Activated naive CD4-positive, alpha-beta T cell treated with anti-CD3 and anti-CD28 coated beads, Interleukin-2, amount 10 ng/mL, durations not matched to agents 7 days and 5 days (primary cell): ENCODE measurements at places on chromosomes 3 and 15.
A peak's percentile ranks its signal among the peaks of the same experiment; 100 is the strongest.

DNA sequence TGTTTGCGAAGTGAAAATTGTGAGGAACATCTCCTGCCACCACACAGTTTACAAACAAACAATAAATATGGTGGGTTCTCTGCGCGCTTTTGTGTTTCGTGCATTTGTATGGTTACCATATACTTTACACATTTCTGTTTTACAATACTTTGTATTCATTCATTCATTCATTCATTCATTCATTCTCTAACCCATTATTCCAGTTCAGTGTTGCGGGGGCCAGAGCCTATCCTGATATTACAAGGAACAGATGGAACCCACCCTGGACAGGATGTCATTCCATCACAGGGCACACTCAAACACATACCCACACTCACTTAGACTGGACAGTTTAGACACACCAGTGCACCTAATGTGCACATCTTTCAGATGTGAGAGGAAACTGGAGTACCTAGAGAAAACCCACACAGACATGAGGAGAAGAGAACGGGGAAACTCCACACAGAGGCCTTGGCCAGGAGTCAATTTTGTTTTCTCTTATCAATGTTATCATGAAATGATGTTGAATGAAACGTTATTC, 160.5 kb downstream of the FNDC3B start:
- no peak for DNase-seq

- DNase-seq: no peak
Measured at GRCh38 chr15:45885801-45886200, 251.0 kb downstream of the SQOR start.

DNA sequence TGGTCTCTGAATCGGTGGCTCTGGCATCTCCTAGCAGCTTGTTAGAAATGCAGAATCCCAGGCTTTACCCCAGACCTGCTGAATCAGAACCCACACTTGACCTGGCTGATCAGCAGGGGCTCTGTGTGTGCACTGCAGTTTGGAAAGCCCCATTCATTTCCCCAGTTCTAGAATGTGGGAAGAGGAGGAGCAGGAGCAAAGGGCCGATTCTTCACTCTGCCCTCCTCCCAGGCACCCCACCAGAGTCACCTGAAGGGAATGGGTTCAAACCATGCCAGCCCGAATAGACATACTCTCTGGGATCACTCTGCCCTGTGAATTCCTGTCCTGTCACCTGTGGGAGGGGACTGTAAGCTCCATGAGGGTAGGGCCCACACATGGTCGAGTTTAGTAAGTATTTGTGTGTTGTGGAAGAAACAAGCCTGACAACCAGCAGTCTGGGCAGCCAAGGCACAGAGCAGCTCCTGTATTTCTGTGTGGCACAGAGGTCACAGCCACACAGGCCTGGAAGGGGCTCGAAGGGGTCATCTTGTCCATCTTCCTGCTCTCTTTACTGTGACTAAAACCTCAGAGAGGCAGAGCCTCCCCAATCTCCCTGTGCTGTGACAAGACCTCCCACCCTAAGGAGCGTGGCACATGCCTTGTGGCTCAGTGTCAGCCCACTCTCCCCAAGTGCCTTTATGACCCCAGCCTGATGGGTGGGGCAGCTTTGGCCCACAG, 29.0 kb upstream of the HHATL start:
- DNase-seq: no peak

GRCh38 chr15:26758079-26758478, 14.8 kb downstream of the GABRB3 start:
- DNase-seq: no peak

- DNase-seq: no peak
Measured at GRCh38 chr3:19070325-19070724, 78.0 kb upstream of the KCNH8 start.

DNA sequence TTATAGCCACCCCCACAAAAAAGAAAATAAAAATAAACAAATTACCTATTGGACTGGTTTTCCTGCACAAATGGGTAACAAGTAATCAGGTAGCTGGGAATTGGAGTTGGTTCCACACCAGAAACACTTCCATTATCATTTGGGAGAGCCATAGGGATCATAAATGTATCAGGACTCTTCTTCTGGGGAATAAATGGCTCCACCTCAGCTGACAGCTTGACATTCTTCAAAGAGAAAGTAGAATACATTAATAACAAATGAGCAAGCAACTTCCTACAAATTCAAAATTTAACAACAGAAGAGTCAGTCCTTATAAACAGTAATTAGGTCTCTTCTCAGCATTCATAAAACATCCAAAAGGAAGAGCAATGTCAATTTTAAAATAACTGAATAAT, 8.7 kb downstream of the SECISBP2L start:
- no peak for DNase-seq

DNA sequence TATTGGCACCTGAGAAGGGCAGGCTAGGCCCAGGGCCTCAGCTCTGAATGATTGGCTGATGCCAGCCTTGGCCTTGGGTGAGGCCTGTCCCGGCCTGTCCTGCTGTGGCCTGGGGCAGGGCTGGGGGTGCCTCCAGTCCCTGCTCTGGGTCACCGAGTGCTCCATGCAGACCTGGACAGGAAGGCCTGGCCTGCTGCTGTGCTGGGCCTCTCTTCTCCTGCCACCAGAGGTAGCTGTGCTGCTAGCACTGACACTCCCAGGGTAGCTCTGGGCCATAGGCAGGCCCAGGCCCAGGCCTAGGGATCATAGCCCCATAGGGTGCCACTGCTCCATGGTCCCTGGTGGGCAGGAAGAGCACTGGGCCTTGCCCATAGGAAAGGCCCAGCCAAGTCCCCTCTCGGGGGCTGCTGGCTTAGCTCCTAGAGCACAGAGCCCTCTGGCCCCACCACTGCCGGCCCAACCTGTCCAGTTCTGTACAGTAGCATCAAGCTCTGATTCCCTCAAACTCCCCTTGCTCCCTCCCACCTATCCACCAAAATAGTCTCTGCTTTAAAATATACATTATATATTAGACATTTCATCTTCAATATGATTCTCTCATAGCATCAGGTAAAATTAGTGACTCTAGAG, 18.2 kb downstream of the ABTB1 start:
- no peak for DNase-seq

GRCh38 chr3:189294649-189295048, 122.9 kb downstream of the TPRG1 start:
- no peak for DNase-seq

DNA sequence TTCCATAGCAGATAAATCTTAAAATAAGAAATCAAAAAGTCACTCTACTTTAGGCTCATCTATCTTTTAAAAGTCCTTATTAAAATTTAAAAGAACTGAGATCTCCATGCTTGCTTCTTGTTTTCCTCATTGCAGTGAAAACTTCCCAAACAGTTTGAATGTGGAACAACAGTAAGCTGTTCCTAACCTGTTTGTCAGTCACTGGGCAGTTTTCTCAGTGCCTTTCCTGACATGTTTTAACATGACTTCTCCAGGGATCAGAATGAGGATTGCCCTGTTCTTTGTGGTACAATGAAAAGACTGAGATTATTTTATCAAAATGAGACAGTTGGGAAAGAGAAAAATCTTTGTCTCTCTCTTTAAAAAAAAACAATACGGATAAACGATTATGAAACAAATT, 774 bp downstream of the GPR87 start:
- DNase-seq: no peak

- no peak for DNase-seq
Measured at GRCh38 chr3:186609247-186609868, 3.5 kb upstream of the AHSG start.

GRCh38 chr3:39501968-39502837, 34.7 kb downstream of the MOBP start:
- DNase-seq: no peak

- no peak for DNase-seq
Measured at GRCh38 chr15:62147551-62147950, 17.5 kb downstream of the C2CD4B start.

DNA sequence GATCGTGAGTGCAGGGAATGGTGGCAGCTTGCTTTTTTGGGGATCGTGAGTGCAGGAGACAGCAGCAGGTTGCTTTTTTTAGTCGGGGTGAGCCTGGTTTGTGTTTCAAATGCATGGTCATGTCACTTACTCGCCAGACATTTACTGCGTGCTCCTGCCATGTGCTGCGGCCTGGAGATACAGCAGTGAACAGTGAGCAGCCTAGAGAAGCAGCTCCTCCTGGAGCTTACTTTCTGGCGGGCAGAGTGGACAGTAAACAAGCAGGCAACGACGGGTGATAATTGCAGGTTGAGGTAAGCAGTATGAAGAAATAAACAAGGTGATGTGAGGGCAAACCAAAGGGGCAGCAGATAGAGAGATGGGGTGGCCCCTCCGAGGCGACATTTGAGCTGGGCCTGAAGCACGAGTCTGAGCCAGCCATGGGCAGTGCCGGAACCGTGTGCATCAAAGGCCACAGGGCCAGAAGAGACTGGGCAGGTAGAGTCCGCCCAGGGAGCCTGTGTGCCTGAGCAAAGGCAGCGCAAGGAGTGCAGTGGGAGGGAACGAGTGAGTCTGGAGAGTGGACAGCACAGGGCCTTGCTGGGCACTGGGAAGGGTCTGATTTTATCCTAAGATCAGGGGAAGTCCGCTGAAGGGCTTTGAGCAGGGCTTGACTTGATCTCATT, 57.3 kb upstream of the RASA2 start:
- DNase-seq: no peak

DNA sequence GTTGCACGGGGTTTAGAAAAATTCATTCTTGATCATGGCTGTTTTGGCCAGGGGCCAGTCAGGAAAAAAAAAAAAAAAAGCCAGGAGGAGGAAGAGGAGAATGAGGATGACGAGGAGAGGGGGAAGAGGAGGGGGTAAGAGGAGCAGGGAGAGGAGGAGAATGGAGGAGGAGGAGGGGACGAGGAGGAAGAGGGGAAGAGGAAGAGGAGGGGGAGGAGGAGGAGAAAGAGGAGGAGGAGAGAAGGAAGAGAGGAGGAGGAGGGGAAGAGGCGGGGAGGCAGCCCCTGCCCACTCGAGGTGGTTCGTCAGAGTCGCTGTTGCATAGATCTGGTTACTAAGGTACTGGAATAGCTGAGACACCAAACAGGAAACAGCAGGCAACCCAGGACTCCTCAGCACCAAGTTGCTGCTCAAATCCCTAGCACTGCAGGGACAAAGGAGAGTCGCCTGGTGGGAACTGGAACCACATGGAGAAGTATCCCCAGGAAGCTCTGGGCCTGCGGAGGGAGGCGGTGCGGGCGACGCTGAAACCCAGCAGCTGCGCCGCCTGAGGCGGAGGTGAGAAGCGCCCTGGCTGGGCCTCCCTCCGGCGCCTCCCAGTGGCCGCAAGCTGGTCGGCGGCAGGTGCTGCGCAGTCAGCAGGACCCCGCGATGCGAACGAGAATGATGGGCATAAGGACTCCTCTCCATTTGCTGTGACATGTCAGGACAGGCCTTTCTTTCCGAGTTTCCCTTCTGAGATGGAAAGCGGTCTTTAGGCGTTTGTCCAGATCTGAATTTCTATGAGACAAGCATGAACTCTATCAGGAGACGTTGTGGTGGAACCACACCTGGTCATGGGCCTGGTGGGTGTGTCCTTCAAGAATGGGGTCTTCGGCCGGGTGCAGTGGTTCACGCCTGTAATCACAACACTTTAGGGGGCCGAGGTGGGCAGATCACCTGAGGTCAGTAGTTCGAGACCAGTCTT, 17.5 kb downstream of the FAM240A start:
- DNase-seq: peak; percentile 83

- no peak for DNase-seq
Measured at GRCh38 chr15:99452728-99453636, 112.8 kb upstream of the MEF2A start.

GRCh38 chr15:31346367-31347066, 19.9 kb downstream of the KLF13 start:
- peak; percentile 65 for DNase-seq

- DNase-seq: no peak
Measured at GRCh38 chr3:99232696-99233095, 331.2 kb upstream of the DCBLD2 start.

DNA sequence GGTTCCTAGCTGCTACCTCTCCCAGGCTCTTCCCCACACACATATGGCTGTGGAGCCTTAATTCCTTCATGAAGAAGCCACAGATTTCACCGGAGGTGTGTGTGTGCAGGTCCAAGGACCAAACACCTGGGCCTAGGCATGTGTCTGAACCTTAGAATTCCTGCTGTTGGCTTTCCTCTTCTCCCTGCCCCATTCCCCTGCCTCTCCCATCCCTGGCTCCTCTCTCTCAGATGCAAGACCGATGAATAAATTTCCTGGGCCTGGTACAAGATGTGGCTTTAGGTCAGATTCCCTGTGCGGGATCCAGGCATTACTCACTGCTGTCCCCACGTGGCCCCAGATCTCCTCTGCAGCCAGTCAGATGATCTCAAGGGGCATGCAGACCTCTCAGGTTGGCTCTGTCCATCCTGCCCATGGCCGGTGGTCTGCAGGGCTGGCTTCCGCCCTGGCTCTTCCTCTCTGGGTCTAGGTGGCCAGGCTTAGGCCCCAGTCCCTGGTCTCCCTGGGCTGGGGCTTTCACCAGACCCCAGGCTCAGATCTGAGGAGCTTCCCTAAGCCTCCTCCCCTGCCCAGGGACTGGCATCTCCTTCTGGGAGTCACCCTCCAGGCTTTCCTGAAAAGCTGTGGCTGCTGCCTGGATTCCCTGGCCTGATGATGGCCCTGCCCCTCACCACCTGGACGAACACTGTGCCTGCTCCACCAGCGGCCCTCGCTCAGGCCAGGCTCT, 20.5 kb downstream of the CCR9 start:
- DNase-seq: no peak

DNA sequence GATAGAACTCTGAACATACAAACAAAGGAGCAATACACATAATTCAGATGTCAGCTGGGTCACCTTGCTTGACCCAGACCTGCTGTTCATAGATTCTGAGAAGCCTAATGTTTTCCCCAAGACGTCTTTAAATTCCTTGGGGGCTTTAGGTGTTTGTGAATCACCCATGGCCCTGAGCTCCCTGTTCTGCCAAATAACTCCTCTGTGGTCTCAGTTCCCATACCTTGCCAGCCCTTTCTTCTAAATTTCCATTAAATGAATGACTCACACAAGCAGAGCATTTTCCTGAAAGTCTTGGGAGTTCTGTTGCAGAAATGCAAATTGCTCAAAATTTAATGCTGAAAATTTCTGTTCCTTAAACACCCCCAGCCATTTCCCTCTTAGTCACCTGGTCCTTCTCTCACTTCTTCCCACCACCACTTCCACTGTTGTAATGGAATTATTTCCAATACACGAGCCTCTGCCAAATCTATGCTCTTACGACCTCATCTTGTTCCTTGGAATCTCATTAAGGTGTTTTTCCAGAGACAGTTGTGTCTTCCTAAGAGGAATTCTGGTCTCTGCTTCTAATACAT, 33.4 kb upstream of the PSMD6 start:
- no peak for DNase-seq

DNA sequence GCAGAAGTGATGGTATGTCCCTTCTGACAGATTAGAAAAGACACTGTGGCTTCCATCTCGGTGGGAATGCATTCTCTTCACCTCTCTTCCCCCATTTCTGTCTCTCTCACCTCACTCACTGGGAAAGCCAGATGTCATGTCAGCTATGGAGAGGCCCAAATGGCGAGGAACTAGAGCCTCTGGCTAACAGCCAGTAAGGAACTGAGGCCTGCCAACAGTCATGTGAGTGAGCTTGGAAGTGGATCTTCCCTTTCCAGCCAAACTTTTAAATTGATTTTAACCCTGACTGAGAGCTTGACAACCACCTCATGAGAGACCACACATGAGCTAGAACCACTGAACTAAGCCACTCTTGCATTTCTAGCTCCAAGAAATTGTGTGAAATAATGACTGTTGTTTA, 35.2 kb upstream of the CDAN1 start:
- DNase-seq: no peak
